RWPE1 (cell line): ENCODE measurements at places on chromosomes 7 and 10.

DNA sequence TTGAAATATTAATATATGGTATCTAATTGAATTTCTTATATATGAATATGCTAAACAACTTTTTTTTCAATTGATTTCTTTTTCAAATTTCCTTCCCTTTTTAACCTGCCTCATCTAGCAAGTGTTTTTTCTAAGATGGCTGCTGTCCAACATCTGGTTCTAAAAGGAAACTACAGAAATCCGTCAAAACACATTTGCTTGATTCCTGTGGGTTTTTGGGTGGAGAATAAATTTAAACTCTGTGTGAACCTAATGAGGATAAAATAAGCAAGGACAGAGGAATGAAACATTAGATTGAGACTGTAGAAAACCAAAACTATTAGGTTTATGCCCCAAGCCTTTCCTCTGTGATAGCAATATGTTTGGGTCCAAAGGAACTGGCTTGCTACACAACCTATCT lies 75.5 kb upstream of the STARD3NL start:
- no peak for DNase-seq

- DNase-seq: no peak
Observed at GRCh38 chr7:29158795-29159423, 12.6 kb upstream of the CPVL start.

- DNase-seq: no peak
Observed at GRCh38 chr10:22252224-22252800, 34.5 kb upstream of the EBLN1 start.

- no peak for DNase-seq
Observed at GRCh38 chr7:71015252-71015900, 116.6 kb upstream of the GALNT17 start.

GRCh38 chr7:48292949-48293348 lies 121.7 kb downstream of the ABCA13 start:
- DNase-seq: no peak

GRCh38 chr10:17792991-17793390 lies 16.2 kb upstream of the MRC1 start:
- no peak for DNase-seq
